Stimulated activated CD4-positive, alpha-beta T cell treated with anti-CD3 and anti-CD28 coated beads, Interleukin-1b, Interleukin-23, amount 100 ng/mL, for 1 hour (primary cell): ENCODE measurements at places on chromosomes 12 and 14.

DNA sequence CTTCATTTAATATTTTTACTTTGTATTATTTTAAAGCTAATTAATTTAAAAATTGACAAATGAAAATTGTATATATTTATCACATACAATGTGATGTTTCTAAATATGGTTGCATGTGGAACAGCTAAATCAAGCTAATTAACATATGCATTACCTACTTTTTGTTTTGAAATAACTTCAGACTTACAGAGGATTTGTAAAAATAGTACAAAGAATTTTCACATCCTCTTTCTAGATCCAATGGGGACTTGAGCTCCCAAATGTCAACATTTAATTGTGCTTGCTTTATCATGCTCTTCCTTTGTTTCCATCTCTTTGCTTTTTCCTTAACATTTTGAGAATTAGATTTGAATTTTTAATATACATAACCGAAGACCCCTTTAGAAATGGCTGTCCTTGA lies 6.6 kb downstream of the DCD start:
- no peak for DNase-seq

DNA sequence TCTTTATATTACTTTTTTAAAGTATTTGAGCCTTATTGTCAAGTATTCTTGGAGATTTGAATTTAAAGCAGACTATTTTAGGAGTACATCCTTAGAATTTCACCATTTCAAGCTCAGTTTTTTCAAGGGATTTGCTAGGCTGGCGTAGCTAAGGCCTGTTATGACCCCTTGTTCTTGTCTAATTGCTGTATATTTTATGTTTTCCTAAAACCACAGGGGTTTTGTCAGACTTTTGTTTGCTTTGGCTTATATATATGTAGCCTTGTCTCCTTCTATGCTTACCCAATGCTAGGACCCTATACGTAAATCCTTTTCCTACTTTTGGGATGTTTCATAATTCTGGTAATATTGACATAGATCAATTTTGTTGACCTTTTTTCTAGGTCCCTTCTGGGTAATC lies 147.0 kb upstream of the SYT10 start:
- DNase-seq: no peak

DNA sequence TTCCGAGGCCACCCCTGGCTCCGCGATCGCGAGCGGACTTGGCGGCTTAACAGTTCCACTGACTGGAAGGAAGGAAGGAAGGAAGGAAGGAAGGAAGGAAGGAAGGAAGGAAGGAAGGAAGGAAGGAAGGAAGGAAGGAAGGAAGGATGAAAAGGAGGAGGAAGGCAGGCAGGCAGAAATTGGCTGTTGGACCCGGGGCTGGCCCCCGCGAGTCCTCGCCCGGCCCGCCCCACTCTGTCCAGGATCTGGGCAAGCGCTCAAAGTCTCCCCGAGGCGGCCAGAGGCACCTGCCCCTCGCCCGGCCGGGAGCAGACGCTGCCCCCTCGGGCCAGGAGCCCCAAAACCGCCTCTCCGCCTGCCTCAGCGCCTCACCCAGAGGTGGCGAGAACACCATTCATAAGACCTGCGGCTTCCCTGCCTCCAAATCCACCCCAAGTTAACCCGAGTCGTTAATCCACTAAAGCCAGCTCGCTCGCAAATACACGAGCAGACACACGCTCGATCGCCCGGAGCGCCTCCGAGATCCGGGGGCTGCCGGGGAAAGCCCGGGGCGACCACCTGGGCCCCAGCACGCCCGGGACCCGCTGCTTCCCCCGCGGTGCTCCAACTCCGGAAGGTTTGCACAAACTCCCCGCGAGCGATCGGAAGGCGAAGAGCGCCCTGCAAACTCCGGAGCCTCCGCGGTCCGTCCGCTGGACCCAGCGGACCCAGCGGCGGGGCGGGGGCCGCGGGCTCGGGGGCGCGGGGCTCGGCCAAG lies 844 bp downstream of the DPF3 start:
- no peak for DNase-seq

DNA sequence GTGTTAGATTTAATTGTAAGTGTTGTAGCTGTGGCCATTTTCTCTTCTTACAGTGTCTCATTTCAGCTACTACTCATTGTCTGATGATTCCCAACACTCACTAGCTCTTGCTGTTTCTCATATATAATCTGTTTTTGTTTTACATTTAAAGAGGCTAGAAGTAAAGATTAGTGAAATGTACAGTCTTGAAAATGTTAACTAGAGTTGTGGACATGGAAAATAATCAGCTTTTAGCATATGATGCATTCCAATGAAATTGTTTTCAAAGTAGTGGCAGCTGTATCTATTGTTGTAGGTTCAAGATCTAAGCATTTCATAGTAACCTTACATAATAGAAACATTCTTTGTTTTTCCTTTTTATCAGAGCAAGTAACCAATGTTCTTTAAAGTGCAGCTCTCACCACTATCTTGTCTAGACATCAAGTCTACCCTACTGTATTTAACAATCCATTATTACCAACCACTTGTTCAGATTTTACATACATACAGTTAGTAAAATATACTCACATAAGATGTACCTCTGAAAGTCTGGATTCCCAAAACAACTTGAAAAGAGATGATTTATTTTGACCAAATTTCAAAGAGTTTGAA lies 76.9 kb downstream of the PPHLN1 start:
- no peak for DNase-seq

DNA sequence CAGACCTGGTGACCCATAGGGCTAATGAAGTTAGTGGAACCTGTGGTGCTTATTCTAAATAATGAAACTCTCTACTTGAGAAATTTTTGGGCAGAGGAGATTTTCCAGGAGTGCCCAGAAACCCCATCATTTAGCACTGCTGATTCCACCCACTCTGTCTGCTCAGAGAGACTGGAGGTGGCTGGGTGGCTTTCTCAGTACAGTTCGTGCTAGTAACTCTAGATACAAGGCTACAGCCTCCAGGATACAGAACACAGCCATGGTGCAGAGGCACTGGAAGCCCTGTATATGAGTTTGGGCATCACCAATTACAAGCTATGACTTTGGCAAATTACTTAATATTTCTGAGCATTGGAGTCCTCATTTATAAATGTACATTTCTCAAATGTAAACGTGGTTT lies 32.4 kb downstream of the CCDC177 start:
- DNase-seq: no peak
